ENCODE measurements at places on chromosomes 3 and 15.

GRCh38 chr3:172516318-172517214, 6.7 kb downstream of the TNFSF10 start:
- DNase-seq, result peak; percentile 80

- peak; percentile 84 for DNase-seq
Measured at GRCh38 chr3:196639483-196640296, at the start of gene NRROS. Gene NRROS, plus strand, starts transcription at chr3:196639694. Its CDS starts 14,846 bp downstream, at chr3:196654540.

GRCh38 chr15:36373550-36373949, 205.9 kb upstream of the CDIN1 start:
- DNase-seq, result no peak

GRCh38 chr3:184761075-184761841, 49.4 kb upstream of the MAGEF1 start:
- no peak for DNase-seq

DNA sequence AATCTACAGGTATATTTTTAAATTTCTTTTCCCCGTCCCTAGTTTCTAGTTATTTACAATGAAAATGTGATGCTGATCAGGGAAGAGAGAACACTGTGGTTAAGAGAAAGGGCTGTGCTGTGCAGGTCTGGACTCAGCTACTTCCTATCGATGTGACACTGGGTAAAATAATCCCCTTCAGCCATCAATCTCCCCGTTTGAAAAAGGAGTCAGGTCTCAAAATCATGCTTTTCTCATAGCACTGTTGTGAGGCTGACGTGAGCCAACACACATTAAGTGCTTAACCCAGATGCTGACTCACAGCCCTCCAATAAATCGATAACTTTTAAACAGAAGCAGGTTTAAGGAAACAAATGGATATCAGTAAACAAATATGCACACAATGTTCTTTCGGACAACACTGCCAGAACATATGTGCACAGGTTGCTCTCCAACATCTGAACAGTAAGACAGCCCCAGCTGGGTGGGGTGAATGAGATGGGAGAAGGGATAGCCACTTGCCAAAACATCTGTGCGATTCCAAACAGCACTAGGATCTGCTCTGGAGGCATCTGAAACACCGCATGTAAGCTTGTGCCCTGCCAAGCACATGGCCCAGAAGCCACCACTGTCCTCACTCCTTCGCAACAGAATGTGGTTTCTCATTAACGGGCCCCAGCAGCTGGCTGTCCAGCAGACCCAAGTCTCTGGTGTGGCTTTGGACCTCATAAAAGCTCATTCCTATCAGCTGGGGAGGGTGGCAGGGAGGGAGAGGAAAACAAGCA, 143.2 kb upstream of the PRICKLE2 start:
- DNase-seq, result peak; percentile 18

GRCh38 chr3:43895573-43895972, 204.8 kb downstream of the ABHD5 start:
- no peak for DNase-seq

- no peak for DNase-seq
Measured at GRCh38 chr15:29589416-29589815, 232.9 kb downstream of the TJP1 start.

GRCh38 chr15:31892513-31892912, 137.8 kb upstream of the CHRNA7 start:
- DNase-seq, result no peak

- DNase-seq, result no peak
Measured at GRCh38 chr3:196192036-196192523, 19.1 kb downstream of the ZDHHC19 start.

- DNase-seq, result no peak
Measured at GRCh38 chr15:62902821-62903220, 139.7 kb upstream of the TPM1 start.

GRCh38 chr15:48823237-48823636, 12.4 kb upstream of the CEP152 start:
- peak; percentile 49 for DNase-seq

DNA sequence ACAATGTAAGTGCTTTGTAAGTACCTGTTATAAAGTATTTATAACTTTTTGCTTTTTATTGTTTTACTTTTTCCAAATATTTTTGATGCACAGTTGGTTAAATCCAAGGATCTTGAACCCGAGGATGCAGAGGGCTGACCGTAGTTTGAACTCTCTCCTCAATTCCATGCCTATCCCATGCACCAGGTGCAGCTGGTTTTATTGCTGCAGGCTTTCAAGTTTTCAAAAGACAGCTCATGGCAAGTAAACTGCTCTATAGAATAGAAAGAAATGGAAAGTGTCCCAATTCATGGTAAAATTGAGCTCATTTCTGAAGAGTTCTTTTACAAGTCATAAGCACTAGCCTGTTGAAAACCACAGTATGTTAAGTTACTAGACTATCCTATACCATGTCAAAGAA, 131.9 kb downstream of the TBC1D2B start:
- no peak for DNase-seq

DNA sequence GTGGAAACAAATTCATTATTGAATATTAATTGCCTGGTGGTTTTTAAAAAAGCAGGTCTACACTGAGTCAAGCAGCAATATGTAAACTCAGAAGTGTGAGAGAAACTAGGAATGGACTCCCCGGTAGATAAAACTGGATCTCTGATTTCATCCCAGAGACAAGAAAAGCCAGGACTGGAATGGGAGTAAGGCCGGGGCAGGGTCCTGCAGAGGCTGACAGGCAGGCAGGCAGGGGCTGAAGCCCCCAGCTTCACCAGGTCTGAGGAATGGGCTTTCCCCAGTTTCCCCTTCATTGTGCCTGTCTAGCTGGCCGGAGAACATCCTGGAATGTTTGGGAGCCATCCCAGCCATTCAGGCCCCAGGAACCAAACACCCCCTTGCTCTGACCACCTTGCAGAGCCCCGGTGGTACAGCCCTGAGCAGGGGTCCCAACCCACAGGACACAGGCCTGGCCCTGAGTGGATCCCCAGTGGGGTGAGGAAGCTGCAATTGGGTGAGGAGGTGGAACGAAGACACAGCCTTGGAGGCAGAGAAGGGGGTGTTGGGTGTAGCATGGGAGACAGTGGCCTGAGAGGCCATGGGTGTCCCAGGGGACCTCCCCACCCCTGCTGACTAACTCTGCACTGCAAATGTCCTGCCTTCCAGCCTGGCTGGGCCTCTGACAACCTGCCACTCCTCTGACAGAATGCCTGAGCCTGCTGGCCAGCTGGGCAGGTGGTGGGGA, 31.7 kb upstream of the XYLB start:
- DNase-seq, result no peak

DNA sequence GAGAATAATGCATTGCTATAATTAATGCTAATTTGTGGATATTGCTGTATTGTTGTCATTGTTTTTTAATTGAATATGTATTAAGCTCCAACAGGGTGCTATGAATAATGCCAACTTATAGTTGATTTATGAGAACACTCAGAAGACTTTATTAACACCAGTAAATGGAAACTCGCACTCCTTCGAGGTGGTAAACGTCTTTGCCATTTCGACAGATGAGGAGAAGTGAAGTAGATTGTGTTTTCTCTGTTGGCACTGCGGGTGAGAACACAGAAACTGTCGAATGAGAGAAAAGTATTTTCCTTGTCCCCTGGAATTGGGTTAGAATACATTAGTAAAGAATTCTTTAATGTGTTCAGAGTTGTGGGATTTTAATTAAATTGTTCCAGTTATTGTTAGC, 354.5 kb downstream of the LPP start:
- no peak for DNase-seq

- DNase-seq, result no peak
Measured at GRCh38 chr3:128703561-128703960, 22.4 kb upstream of the RAB7A start.

DNA sequence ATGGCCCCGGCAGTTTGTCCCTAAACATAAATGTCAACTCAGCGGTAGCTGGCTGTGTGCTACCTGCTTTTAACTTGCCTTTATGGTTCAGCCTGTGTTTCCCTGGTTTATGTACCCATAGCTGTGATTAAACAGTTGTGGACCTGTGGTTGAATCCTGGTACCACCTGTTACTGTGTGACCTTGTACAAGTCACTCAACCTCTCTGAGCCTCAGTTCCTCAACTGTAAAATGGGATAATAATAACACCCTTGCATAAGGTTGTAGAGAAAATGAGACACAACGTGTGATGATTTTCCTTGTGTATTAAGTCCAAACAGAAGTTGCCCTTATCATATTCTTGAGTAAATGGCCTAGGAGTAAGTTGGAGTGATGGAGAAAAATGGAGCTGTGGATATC, 6.3 kb downstream of the GALNT15 start:
- DNase-seq, result no peak

- DNase-seq, result no peak
Measured at GRCh38 chr3:7574435-7574834, 713.5 kb downstream of the GRM7 start.

GRCh38 chr3:8996216-8996615, 32.9 kb upstream of the RAD18 start:
- no peak for DNase-seq

DNA sequence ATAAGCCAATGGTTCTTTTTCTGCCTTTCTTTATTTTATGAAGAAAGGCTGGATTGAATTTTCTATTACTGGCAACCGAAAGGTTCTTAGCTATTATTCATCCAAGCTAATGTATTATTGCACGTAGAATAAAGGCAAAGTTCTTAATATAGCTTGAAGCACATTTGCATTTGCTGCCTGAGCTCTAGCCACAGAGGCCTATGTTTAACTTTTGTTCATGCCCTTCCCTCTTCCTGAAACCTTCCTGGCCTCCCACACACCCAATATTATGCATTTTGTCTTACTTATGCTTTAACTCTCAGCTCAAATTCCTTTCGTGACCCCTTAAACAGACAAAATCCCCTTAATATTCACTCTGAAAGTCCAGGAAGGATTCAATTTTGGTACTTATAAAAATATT, 71.0 kb upstream of the ZNF280D start:
- DNase-seq, result no peak

GRCh38 chr3:29415482-29416223, 134.8 kb downstream of the RBMS3 start:
- DNase-seq, result no peak

DNA sequence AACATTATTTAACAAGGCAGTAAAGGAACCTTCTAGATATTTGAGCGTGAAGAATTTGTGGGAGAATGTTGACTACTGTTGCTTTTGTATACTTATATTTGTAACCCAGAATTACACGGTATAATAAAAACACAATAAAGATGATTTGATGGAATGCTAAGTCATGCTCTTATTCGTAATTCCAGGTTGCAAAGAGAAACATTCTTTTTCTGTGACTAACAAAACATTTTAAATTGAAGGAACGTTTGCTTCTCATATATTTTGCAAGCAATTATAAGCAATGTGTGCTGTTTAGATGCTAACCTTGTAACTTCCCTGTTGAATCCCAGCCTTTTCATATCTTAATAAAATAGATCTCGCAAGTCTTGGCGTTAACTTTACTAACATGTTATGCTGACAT, 124.4 kb upstream of the CGNL1 start:
- peak; percentile 45 for DNase-seq

- no peak for DNase-seq
Measured at GRCh38 chr15:52857471-52857870, 67.3 kb upstream of the ONECUT1 start.

Data from foreskin fibroblast (primary cell).